ENCODE measurements at places on chromosomes 5 and 9.

DNA sequence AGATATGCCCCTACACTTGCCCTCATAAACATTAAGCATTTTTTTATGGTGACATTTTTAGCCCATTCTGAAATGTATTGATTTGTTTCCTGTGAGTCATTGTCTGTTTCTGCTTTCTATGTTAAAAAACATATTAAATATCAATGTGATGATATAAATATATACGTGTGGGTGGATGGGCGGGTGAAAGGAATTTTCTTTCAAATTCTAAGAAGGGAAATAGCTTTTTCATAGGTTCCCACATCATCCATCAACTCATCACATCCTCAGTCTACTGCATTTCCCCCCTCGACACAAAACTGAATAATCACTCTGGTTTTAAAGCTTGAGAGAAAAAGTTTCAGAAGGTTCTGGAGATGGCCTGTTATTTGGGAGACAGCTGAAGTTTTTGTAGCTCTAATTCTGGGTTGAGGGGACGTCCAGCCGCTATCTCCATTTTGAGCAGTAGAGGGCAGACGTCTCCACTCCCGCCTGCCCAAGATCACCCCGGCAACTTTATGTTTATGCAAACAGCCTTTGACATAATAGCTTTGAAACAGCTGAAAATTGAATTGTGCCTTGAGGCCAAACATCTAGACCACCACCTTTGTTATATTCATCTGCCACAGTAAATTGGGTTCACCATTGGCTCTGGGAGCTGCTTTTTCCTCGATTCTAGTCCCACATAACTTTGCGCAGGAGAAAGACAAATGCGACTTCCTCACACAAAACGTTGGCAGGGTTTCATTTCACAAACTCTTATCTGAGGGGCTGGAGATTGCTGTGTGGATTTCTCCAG is 216.2 kb upstream of the CLINT1 start:
- peak; percentile 36 for DNase-seq

DNA sequence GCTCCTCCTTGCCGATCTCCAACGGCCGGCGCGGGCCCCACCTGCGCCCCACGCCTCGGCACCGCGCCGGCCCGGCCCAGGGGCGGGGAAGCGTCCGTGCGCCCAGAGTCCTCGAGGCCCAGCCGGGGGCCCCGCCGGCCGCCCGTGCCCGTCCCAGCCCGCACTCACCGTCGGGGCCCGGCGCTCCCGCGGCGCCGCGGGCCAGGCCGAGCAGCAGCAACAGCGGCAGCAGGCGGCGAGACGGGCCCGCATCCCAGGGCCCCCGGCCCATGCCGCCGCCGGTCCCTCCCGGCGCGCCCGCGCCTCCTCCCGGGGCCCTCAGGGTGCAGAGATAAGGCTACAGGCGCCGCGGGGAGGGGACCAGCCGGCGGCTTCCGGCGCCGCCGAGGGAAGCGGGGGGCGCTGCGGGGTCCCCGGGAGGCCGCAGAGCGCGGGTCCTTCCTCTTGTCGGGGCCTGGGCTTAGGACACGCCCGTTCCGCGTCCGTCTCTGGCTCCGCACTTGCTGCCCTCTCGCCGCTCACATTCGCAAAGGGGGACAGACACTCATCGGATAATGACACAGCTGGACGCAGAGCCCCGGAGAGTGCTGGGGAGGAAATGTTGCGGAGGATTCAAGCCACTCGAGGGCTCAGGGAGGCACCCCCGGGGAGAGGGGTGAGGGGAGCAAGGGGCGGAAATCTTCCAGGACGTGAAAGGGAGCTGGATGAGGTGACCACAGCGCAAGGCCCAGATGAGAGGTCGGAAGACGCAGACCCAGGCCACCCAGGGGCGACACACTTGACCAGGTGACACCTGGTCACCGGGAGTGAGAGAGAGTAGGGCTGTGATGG is at the start of gene SUSD1:
TSS of gene SUSD1 (minus strand) at position 333 of the 831 bp plus-strand sequence. CDS start at position 271, 62 bp downstream.
- no peak for DNase-seq

- DNase-seq = no peak
Observed at GRCh38 chr5:74412066-74412465, 228.5 kb downstream of the ENC1 start.

DNA sequence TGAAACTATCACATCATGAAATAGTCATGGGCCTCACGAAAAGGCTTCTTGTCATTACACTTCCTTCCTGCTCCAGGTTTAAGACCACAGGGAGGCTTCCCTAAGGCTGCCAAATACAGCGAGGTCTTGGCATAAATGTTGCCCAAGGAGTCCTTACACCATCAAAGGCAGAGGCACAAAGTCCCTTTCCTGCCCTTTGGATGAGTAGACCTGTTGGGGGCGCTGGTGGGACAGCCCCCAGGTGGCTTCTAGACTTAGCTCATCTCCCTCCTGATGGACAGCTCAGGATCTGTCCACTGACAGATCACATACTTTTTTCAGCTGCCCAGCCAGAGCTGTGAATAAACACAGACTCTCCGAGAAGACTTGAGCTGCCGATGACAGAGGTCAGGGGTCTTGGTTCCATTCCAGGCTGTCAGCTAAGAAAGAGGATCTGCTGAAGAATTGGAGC is 15.5 kb upstream of the MEGF9 start:
- DNase-seq = no peak

DNA sequence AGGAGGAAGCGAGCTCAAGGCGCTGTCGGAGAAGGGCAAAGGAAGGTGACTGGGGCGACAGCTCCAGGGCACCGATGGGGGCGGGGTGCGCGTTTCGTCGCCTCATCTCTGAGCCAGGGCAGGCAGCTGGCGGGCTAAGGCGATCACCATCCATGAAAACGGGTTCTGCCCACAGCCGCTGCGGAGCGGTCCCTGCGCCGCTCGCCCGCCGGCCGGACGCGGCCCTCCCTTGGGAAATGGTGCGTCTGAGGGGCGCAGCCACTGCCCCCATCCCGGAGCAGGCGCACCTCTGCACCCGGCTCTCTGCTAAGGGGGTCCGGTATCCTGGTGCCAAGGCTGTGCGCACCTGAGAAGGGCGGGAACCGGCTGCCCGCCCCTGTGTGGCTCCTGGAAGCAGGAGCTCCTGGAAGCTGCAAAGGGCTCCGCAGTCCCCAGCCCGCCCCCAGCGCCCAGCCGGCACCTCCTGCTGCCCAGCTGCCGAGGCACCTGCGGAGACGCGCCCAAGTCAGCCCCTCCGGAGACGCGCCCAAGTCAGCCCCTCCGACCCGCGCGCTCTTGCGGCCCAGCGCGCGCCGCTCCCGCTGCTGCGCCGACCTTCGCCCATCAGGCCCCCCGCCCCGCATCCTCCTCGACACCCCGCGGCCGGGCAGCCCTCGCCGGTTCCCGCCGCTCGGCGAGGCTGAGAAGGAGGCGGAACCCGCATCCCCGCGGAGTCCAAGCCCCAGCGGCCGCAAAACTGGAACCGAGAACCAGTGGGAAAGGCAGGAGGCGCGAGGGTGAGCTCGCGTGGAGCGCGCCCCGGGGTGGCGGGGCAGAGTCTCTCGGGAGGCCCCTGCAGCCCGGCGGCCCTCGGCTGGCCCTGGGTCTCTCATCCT is 757 bp downstream of the ANKRD34B start:
- DNase-seq = no peak

GRCh38 chr9:99873531-99873930 is 32.9 kb upstream of the STX17 start:
- no peak for DNase-seq

All from NCI-H1436 treated with DMSO at 0.1 percent for 48 hours (cell line).